ENCODE measurements at places on chromosomes 7 and 10.

GRCh38 chr7:2870471-2870931 lies 26.4 kb upstream of the GNA12 start:
- DNase-seq, result no peak

GRCh38 chr7:48390388-48391327 lies 219.4 kb downstream of the ABCA13 start:
- DNase-seq, result no peak

DNA sequence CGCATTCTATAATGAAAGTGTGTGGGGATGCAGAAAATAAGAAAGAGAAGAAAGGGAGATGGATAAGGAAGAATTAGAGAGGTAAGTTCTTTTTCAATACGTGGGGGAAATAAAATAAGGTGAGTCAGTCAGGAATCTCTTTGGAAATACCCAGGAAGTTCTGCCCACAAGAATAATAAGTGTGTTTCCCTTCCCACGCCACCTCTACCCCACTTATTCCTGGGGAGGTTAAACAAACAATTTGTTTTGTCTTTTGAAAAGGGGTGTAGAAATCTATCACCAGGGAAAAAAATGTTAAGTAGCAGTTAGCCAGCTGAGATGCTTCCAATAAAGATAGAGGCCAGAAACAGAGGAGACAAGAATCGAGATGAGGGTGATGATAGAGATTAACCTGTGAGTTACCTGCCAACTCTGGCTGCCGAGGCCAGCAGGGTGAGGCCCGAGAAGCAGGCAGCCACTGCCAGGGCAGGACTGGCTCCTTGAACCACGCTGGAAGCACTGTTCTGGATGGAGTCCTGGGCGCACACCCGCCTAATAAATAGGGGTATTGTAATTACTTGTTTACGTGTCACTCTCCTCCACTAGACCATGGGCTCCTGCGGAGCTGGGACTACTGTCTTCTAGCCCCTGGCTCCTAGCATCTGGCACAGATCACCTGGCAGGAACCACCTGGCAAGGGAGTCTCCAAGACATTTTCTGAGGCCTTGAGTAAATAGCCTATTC lies 191.3 kb downstream of the FGFR2 start:
- no peak for DNase-seq

DNA sequence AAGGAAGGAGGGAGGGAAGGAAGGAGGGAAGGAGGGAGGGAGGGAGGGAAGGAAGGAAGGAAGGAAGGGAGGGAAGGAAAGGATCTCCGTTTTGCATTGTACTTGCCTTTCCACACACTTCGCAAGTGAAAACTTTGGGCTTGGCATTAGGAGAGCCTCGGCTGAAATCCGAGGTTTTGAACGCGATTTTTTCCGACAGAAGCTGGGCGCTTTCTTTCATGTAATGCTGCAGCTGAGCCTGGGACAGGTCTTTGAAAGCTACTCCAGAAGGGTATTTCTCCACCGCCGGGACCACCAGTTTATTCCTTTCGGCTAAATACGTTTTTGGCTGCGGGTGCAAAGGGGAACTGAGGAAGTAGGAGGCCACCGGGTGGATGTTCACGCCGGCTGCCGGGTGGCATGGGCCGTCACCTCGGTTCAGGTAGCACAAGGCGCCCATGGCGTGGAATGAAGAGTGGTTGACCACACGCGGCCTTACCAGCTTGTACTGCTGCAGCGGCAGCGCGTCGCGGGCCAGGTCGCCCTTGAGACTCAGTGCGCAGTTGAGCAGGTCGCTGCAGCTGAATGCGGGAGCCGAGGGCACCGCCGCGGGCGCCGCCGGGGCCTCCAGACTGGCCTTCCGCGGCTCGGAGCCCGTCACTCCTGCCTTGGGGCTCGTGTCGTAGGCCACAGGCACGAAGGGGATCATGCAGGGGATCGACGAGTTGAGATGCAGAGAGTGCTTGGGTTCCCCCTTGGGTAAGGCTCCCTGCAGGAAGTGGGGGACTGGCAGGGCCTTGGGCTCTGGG lies 825 bp downstream of the FEZF1 start:
- no peak for DNase-seq

DNA sequence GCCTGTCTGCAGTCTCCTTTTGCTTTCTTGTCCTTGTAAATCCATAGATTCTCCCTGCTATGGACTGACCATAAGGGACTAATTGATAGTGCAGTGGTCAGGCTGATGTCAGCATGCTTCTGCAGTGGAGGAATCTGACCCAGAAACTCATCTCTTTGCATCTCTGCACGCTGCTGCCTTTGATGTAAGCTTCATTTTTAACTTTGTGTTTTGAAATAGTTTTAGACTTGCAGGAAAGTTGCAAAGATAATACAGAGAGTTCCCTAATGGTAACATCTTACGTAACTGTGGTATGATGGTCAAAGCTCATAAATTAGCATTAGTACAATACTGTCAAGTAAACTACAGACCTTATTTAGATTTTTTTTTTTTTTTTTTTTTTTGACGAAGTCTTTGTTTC lies 89.6 kb downstream of the GALNT17 start:
- DNase-seq, result no peak

Measured in activated T-helper 1 cell treated with anti-CD3 and anti-CD28 coated beads, Interleukin-2, amount 50 U/mL, for 16 hours (primary cell).